Spinal cord (tissue), 10 donors: ENCODE measurements at places on chromosomes 2 and 18. TPM values are rescaled to one million over a fixed set of nuclear protein-coding genes. Genes with fewer than 3 reads are reported as not detected.
A peak's percentile ranks its signal among the peaks of the same experiment; 100 is the strongest.

- no peak for DNase-seq
Measured at GRCh38 chr2:223503746-223504145, 98.4 kb downstream of the SCG2 start.

- DNase-seq: no peak
Measured at GRCh38 chr2:183291436-183291835, 167.2 kb downstream of the NUP35 start.

GRCh38 chr2:31140151-31140550, 1.9 kb upstream of the GALNT14 start:
- peak; percentile 57 for DNase-seq

GRCh38 chr2:188922191-188922590, 52.0 kb upstream of the COL3A1 start:
- DNase-seq: no peak

DNA sequence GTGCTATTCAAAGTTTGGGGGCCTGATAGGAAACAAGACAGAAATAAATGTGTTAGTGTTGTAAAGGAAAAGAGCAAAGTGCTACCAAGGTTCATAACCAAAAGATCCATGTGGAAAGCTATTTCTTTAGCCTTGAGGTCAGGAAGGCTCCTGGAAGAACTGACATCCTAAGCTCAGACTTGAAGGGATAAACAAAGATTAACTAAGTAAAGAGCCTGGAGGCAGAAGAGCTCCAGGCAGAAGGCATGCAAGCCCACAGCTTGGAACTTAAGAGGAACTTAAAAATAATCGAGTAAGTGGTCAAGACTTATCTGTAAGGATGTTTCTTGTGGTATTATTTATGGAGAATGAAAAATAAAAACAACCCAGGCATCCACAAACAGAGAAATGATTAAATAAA, 245.0 kb upstream of the MGAT5 start:
- DNase-seq: no peak

DNA sequence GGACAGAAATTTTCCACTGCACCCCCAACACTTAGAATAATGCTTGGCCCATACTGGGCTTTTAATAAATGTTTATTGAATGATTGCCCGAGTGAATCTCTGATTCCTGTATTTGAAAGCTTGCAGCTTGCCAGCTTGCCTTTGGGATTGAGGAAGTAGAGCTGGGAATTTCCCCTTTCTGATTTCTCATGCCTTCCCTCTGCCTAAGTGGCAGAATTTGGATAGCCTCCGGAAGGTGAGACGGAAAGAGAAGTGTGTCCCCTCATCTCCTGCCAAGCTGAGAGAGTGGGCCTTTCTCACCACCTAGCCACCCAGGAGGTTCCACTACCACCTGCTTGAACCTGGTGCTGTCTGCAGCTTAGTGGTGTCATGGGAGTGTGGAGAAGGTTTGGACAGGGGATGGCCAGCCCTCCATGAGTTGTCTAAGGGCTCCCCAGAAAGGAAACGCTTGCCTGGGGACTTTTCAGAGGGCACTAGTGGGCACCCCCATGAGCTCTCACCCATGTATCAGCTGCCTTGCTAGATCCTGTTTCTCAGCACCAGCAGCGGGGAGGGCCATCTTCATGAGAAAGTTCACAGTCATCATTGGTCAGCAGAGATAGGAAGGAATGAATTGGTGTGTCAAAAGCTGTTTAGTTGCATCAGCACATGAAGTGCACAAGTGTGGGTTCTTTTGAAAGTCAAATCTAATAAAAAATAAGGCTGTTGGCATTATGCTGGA, 8.6 kb upstream of the NCOA1 start:
- DNase-seq: no peak

GRCh38 chr2:4151521-4151920, 448.1 kb downstream of the DCDC2C start:
- DNase-seq: no peak

DNA sequence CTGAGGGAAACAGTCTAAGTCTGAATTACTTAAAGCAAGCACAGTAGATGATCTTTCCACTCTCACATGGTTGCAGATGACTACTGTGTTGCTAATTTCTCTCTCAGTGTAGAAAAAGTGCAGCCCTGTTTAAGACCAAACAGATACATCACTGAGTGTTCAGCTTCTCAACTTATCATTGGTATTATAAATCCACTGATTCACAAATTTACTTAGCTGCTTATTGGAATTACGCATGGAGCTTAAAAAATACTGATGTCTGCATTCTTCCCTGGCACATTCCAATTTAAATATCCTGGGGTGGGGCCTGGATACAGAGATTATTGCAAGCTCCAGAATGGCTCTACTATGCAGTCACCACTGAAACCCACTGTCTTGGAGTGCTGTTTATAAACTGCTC, 411.2 kb downstream of the RND3 start:
- no peak for DNase-seq

GRCh38 chr2:85400541-85401463, 9.4 kb downstream of the CAPG start:
- DNase-seq: no peak

DNA sequence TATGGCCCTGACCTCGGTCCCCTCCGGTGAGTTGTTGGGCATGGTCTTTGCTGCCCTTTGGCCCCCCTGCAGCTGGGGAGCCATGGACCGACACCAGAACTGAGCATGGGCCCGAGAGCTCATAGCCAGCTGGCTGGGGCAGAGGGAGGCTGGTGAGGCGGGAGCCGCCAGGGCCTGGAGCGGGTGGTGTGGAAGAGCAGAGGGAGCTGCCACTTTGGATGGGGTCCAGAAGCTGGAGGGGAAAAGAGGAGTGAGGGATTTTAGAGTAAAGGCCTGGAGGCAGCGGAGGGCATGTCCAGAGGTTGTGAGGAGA, 16.5 kb upstream of the CNNM3 start:
- DNase-seq: no peak

GRCh38 chr18:5939801-5940667, 44.7 kb upstream of the TMEM200C start:
- no peak for DNase-seq

- DNase-seq: no peak
Measured at GRCh38 chr18:1017227-1018058, 112.8 kb downstream of the ADCYAP1 start.

DNA sequence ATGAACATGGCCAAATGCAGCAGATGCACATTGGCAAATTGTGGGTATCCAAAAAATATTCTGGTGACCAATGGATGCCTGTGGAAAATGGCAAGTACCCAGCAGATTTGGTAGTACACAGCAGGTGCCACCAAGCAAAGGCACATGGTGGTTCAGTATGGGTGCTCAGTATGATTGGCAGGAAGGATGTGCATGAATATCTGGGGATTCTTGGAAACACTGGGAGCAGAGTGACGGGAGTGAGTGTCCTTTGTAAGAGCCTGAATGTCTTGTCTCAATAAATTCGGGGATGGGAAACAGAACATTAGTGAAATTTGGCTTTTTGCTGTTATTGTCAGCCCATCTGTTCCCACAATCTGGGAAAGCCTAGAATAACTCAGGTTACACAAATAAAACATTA, 36.8 kb upstream of the ACADL start:
- DNase-seq: peak; percentile 38

- no peak for DNase-seq
Measured at GRCh38 chr18:55420665-55421307, 167.2 kb downstream of the TCF4 start.

- DNase-seq: no peak
Measured at GRCh38 chr18:55031164-55031563, 71.9 kb upstream of the CCDC68 start.

- DNase-seq: no peak
Measured at GRCh38 chr2:178909507-178909906, 102.3 kb upstream of the TTN start.

GRCh38 chr2:118576109-118576855, 271.2 kb downstream of the EN1 start:
- no peak for DNase-seq

DNA sequence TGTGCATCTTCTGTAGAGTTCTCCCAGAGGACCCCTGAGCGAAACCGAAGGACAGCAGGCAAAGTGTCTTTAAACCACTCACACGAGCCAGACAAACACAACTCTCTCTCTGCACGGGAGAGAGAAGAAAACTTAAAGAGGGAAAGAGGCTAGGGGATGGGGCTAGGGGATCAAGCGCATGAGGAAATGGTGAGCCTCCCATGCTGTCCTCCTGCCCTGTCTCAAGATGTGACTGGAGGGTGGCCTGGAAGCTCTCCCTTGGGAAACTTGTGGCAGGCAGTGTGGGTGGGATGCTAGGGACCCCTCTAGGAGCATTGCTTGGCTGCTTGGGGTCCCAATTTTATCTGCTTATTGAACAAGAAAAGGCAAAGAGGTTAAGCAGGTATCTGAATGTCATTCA, 44.5 kb downstream of the CYP26B1 start:
- DNase-seq: no peak

DNA sequence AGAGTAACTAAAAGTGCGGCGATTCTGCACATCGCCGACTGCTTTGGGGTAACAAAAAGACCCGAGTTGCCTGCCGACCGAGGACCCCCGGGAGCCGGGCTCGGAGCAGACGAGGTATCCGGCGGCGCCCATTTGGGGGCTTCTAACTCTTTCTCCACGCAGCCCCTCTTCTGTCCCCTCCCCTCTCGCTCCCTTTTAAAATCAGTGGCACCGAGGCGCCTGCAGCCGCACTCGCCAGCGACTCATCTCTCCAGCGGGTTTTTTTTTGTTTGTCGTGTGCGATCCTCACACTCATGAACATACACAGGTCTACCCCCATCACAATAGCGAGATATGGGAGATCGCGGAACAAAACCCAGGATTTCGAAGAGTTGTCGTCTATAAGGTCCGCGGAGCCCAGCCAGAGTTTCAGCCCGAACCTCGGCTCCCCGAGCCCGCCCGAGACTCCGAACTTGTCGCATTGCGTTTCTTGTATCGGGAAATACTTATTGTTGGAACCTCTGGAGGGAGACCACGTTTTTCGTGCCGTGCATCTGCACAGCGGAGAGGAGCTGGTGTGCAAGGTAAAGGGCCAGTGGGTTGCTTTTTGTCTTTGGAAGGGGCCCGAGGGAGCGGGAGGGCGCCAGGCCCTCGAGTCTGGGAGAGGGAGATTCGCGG, 1.4 kb downstream of the TRIB2 start:
- DNase-seq: no peak

DNA sequence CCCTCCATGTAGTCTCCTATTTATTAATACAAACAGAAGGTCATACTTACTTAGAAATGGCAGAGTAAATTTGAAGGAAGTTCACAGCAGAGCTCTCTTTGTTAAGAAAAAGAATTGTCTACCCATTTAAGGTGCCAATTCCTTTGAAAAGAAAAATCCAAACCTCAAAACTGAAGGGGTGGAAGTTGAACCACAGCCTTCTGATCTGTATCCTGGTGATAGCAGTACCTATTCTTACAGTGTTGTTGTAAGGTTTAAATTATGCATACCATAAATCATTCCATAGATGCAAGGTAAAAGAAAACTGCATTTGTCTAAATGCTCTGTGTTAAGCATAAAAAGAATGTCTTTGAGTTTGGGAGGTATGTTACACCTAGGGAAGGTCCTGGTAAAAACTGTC, 47.6 kb downstream of the COBLL1 start:
- no peak for DNase-seq

- DNase-seq: peak; percentile 56
Measured at GRCh38 chr2:209523867-209524266, 100.0 kb downstream of the MAP2 start.

DNA sequence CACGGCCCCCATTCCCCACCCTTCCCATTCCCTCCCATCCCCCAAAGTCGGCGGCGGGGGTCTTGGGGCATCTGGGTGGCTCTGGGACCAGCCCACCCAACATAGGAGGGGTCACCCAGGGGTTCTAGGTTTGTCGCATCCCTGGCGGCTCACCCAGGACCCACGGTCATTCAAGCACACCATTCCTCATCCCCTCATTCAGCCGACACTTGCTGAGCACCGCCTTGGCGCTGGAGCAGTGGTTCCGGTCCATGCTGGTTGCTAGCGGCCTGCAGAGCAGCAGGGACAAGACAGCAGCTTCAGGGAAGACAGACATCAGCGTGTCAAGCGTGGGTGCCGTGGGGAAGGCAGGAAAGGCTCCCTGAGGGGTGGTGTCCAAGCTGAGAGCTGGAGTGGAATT, 50.5 kb upstream of the OTOS start:
- DNase-seq: no peak

DNA sequence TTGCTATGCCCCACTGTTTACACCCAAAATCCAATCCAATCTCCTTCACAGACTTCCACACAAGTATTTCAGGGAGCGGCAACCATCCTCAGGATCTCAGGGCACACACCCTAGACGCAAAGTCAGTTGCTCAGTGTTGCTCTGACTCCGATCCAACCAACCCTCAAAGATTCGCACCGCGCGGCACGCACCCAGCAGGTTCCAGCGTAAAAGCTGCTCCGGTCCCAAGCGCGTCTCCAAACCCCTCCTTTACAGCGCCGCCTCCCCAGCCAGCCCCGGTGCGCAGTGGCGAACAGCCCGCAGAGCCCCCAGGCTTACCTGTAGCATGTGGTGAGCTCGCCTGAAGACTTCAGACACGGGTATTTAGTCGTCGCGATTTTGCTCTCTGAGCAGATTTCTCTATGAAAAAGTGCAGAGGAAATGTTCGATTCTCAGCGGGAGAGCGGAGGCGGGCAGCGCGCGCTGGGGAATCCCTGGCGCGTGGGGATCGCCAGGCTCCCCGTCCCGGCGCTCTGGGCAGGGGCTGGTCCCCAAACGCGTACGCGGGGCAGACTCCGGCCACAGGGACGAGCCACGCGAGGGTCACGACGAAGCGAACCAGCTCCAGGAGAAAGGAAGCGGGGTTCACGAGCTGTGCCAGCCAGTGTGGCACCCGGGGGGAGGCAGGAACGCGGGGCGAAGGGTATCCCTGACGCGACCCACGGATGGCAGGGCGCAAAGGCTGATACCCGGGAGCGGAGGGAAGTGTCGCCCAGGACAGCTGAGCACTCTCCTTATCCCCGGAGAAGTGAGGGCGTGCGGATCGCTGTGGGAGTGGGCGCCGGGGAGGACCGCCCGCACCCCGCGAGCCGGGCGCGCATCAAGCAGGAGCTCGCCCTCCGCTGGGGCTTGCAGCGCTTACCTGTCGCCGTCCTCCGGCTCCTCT, 650 bp downstream of the CCBE1 start:
- DNase-seq: no peak

- no peak for DNase-seq
Measured at GRCh38 chr2:178320011-178320585, 125.8 kb downstream of the OSBPL6 start.

DNA sequence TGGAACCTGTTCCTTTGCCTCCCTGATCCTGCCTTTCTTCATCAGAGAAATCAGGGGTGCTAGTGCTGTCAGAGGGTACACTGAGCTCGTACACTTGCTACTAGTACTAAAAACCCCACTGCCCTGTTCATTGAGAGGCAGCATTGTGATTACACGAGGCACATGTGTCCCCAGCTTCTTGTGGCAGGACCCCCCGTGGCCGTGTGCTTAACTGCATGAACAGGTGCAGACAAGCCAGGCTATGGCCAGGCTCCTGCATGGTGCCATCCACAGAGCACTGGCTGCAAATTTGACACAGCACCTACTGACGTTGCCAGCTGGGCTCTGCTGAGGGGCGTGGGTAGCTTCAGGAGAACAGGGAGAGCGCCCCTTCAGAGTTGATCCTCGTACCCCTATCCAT, 248.4 kb downstream of the GLI2 start:
- DNase-seq: no peak

SEMA4F gene
- total RNA-seq: 7.3 TPM

MSGN1 gene
- not detected for total RNA-seq

POTEI gene
- total RNA-seq: 0.59 TPM

IL36RN gene
- total RNA-seq: 0.11 TPM

M1AP gene
- total RNA-seq: 0.69 TPM

TXNDC2 gene
- total RNA-seq: 0.17 TPM

UGT1A10 gene
- not detected for total RNA-seq

ST6GAL2 gene
- total RNA-seq: 23.0 TPM
